Activated naive CD8-positive, alpha-beta T cell treated with anti-CD3 and anti-CD28 coated beads, Interleukin-2, amount 50 U/mL, for 16 hours (primary cell): ENCODE measurements at places on chromosomes 5 and 9.

DNA sequence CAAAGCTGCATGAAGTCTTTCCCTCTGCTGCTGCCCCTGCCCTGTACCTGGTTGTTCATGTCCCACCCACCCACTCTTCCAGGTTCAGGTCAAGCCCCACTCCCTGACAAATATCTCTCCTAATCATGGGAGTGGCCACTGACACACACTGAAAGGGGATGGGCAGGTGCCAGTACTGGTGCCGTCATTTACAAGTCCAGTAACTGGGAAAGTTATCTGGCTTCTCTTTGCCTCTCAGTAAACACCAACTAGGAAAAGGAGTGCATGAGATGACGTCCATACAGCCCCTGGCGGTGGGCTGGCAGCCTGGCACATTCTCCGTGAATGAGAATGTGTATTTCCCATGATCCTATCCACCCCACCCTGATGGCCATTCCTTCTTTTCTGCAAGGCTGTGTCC lies 225.2 kb downstream of the FSTL4 start:
- no peak for DNase-seq

GRCh38 chr5:178426326-178427130 lies 163.7 kb downstream of the COL23A1 start:
- no peak for DNase-seq

GRCh38 chr9:38235244-38235643 lies 157.3 kb upstream of the ALDH1B1 start:
- DNase-seq, result no peak

GRCh38 chr9:1337169-1337568 lies 287.0 kb downstream of the DMRT2 start:
- DNase-seq, result no peak

DNA sequence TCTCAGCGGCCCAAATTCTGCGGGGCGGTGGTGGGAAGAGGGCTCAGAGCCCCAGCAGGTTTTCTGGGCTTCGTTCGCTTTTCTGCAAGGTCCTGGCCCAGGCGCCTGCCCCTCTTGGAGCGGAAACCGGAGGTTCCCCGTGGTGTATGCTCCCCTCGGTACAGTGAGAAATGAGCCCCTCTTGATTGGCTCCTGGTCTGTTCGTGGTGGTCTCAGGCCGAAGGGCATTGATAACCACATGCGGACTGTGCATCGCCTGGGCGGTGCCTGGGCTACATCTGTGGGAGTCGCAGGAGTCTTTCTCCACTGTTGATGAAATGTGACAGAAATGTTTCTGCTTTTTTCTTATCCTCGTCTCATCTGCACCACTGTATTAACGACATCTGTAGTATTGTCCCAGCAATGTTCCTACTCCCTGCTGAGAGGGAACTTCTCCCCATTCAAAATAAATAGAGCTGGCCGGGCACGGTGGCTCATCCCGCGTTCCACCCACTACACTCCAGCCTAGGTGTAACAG lies 682 bp downstream of the MAN1B1 start:
- DNase-seq, result no peak

DNA sequence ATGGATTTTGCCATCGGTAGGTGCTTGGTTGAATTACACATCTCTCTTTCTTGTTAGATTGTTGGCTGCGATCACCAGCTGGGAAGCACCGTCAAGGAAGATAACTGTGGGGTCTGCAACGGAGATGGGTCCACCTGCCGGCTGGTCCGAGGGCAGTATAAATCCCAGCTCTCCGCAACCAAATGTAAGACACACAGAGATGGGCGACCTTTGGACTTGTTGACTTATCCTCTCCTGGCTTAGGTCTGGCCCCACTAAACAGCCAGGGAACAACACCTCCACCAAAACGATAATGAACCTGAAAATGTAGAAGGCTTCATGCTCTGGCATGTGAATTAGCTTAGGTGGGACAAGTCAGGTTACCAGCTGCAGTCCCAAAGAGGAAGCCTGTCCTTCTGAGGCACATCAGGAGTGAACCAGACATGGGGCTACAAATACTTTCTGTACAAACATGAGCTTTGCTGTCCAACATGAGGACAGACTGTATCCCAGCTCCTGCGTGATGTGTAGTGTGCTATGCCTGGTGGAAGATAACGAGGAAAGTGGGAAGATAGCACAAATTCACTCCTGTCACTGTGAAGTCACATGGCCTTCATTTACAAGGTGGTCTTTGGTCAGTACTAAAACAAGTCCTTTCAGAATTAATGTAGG lies 148.4 kb downstream of the ADAMTSL1 start:
- DNase-seq, result no peak

- no peak for DNase-seq
These were observed 57.5 kb upstream of the NCS1 start for GRCh38 chr9:130114741-130115140.

DNA sequence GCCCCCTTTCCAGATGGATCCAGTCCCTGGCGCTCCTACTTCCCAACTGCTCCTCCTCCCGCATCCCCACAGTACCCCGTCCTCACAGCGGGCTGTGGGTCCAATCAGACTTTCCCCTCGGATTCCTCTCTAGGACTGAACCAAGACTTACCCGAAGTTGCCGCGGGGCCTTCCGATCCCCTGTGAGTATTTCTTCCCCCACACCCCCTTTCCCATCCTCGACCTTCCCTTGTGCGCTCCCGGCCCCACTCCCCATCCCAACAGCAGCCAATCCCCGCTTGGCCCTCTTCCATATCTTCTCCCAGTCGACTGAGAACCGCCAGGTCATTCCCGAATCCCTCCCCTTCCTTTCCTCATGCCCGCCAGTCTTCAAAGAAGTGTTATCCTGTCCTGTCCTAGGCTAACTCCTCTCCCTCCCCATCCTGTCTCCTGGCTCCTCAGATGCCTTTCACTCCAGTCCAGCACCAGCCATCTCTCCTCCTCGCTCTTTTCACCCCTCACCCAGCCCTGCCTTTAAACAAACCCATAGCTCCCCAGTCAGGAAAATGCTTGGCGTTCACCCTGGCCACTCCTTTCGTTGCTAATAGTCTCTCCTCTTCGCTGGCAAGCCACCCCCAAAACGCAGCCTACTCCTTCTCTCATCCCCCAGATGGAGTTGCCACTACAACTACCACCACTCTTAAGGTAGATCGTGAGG lies 646 bp downstream of the SWI5 start:
- DNase-seq, result no peak
